ENCODE measurements at places on chromosomes 6 and 20. TPM values are rescaled to one million over a fixed set of nuclear protein-coding genes. Genes with fewer than 3 reads are reported as not detected.

DNA sequence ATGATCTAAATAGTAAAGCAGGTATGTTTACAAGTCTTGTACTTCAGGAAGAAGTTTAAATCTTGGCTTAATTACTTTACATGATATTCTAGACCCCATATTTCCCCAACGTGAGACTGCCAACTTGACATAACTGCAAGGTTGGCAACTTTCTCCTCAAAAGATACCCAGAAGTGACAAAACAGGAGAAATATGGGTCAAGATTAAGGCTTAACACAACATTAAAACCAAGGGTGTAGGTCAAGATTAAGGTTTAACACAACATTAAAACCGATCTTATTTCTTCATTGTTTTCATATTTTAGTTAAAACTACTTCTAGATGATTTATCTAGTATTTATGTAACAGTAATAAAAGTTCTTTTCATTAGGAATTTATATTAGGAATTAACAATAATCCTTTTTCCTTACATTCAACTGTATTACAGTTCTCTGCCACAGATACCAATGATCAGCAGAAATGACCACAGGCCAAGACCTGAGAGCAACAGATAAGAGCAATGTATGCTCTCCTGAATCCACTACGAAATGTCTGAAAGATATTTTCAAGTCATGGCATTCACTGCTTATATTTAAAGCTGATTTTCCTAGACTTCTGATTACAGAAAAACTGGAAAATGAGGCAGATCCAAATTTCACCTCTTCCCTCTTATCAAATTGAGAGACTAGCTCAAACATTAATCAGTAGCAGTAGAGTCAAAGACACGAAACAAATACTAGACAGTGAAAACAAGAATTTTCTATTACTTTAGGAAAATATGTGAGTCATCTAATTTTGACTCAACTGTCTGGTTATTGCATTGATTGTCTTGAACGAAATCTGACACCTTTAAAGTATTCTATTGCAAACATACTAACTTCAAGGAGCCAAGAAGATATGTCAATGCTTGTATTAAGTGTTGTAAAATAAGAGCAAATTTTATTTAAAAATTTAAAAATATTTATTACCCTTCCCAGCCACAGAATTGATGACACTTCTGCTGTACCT is 72.3 kb downstream of the RNGTT start:
- no peak overlapping the region for H3K4me3 ChIP-seq
- no peak for DNase-seq
- no peaks in the 10 kb centered on the region for H3K4me1 ChIP-seq
- H3K27me3 ChIP-seq = no peaks in the 10 kb centered on the region

DNA sequence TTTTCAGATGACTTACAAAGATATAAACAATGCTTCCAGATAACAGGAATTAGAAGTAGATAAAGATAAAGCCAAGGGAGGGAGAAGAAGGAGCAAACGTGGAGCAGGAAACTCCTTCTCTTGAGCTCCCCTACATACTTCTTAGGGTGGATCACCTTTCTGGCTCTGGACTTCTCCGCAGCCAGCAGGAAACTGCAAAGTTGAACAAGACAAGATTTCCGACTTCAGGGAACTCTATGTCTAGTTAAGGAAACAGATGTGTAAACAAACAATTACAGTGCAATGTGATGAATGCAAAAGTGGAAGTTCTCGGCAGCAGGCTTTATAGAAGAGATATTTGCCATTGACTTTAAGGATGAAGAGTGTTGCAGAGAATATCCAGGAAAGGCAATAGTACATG is 134.0 kb upstream of the MARCKS start:
- no peak overlapping the region for H3K4me3 ChIP-seq
- DNase-seq = no peak
- peaks cover 3% of the 10 kb centered on the region for H3K27me3 ChIP-seq
- H3K27ac ChIP-seq = no peak overlapping the region
- H3K4me1 ChIP-seq = no peaks in the 10 kb centered on the region

- H3K4me3 ChIP-seq = no peak overlapping the region
- H3K36me3 ChIP-seq = no peaks in the 10 kb centered on the region
- H3K4me1 ChIP-seq = no peaks in the 10 kb centered on the region
- peaks cover 16% of the 10 kb centered on the region for H3K27me3 ChIP-seq
- no peak overlapping the region for H3K27ac ChIP-seq
- peak; percentile 42 for DNase-seq
Measured at GRCh38 chr20:48606172-48606840, 221.5 kb downstream of the PREX1 start.

DNA sequence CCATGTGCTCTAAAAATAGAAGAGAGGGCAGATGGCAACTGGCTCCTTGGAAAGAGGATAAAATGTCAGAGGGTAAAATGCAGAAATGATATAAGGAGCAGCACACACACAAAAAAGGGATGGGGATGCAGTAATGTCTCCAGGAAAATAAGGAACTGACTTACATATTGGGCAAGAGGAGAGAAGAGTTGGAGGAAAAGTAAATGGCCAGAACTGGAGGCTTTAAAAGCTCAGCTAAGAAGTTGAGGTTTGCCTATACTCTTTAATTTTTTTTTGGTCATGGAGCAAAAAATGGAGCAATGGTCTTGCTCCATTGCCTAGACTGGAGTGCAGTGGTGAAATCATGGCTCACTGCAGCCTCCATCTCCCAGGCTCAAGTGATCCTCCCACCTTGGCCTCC is 93.7 kb downstream of the SULF2 start:
- H3K4me1 ChIP-seq = no peaks in the 10 kb centered on the region
- no peak overlapping the region for H3K4me3 ChIP-seq
- H3K27ac ChIP-seq = no peak overlapping the region
- H3K27me3 ChIP-seq = no peaks in the 10 kb centered on the region
- no peaks in the 10 kb centered on the region for H3K36me3 ChIP-seq
- DNase-seq = no peak

- H3K27me3 ChIP-seq = no peaks in the 10 kb centered on the region
- H3K36me3 ChIP-seq = no peaks in the 10 kb centered on the region
- no peak for DNase-seq
- H3K4me1 ChIP-seq = no peaks in the 10 kb centered on the region
Measured at GRCh38 chr6:86030875-86031274, 388.2 kb upstream of the SYNCRIP start.

ELOVL2 gene
- total RNA-seq = 0.23 TPM

SOX18 gene
- total RNA-seq = 135 TPM

DNA sequence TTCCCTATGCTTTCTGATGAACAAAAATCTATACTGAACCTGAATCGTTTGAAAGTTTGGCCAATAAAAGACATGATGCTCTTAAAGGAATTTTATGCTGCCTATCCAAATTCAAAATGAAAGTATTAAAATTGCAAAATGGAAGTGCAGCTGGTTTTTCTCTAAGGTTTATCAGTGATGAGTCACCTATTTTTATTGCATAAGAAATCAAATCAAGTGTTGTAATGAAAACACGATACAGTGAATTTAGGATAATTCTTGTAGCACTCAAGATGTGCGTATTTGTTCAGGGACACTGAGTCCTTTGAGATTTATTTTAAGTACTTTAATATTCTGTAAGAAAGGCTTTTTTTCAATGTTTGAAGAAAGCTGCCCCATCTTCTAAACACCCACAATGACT is 409.5 kb downstream of the ADGRB3 start:
- no peak for DNase-seq
- no peaks in the 10 kb centered on the region for H3K4me1 ChIP-seq
- no peaks in the 10 kb centered on the region for H3K27me3 ChIP-seq

SLC24A3 gene
- 13.1 TPM for total RNA-seq

DUSP15 gene
- 2.4 TPM for total RNA-seq

DNA sequence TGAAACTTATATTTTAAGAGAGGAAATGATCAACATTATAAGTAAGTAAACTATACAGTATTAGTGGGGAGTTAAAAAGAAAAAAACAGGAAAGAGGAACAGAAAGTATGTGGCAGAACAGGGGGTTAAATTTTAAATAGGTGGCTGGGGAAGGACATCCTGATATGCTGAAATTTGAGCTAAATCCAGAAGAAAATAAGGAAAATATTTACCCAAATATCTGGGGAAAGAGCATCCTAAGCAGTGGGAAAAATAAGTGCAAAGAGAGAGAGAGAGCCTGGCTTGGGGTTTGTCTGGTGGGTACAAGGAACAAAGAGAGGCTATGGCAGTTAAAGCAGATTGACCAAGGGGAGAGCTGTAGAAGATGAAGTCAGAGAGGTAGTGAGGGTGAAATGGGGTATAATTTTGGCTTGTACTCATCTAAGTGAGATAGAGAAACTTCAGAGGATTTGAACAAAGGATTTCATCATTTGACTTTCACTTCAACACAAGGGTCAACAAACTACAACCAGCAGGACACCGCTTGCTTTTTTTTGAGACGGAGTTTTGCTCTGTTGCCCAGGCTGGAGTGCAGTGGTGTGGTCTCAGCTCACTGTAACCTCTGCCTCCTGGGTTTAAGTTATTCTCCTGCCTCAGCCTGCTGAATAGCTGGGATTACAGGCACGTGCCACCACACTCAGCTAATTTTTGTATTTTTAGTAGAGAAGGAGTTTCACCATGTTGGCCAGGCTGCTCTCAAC is 328.4 kb upstream of the CNR1 start:
- no peak for DNase-seq
- H3K27ac ChIP-seq = no peak overlapping the region
- no peaks in the 10 kb centered on the region for H3K36me3 ChIP-seq
- peaks cover 6% of the 10 kb centered on the region for H3K4me1 ChIP-seq
- no peak overlapping the region for H3K4me3 ChIP-seq

All from upper lobe of right lung (tissue), 1 donor.